ENCODE measurements at places on chromosomes 5 and 9.

- DNase-seq = peak; percentile 95
These were observed at the start of the genes FKBP15 and SLC31A1 for GRCh38 chr9:113221003-113221799. TSS of gene FKBP15 (minus strand) at chr9:113221277. CDS start at chr9:113221243, 34 bp downstream. TSS of gene SLC31A1 (plus strand) at chr9:113221544. CDS start at chr9:113256149, 34,605 bp downstream.

DNA sequence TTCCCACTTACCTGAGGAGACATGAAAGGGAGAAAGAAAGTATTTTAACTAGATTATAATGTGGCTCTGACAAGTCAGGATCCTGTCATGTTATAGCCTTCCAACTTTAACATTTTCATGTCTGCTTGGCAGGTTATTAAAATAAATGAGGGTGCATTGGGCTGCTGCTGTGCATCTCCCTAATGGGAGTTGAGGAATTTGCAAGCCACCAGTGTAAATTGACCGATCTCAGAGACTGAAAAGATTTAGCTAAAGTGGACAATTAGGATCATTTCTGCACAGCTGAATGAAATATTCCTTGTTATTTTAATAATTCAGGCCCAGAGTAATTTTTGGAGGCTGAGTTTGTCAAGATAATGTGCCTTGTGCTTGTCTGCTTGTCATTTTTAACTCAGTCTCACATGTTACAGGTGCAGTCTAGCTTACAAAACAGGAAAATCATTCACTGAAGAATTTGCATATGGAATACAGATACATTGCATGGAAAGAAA, 366.3 kb upstream of the ADAMTS16 start:
- no peak for DNase-seq

DNA sequence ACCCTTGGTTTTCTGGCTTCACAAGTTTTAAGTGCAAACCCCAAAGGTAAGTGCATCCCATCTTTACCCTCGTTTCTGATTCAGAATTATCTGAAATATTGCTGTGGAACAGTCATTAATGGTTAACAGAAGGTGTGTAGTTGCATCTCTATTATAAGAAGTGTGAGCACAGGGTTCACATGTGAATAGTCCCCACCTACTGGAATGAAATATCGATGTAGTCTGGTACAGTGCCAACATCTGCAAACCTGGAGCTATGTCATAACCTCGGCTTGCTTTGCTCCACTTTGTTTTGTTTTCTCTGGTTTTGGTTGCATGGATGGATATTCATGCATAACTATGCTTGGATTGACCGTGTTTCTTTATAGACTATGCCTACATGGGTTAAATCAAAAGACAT, 12.6 kb downstream of the HTR4 start:
- no peak for DNase-seq

GRCh38 chr5:73201547-73202513, 28.8 kb downstream of the TMEM174 start:
- DNase-seq = peak; percentile 69

DNA sequence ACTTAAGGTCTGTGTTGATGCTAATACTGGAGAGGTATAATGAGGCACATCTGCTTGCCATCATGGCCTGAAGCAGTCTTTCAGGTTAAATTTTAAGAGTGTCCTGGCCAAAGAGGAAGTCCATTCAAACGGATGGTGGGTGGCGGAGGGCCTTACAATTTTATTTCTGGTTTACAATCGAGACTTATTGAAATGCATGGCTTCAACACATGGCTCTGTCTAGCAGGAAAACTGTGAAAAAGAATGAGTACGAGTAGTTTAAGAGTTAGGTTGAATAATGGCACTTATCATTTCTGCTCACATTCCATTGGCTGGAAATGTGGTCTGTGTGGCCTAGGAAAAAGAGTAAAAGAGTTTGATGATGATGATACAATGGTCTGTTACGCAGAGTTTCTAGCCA, 42.1 kb downstream of the LRRC70 start:
- DNase-seq = no peak
